Activated naive CD4-positive, alpha-beta T cell treated with Interleukin-2 at 50 U/mL for 16 hours (primary cell): ENCODE measurements at places on chromosomes 6 and 20.
A peak's percentile ranks its signal among the peaks of the same experiment; 100 is the strongest.

GRCh38 chr6:40302856-40303454, 284.2 kb downstream of the LRFN2 start:
- DNase-seq: no peak

GRCh38 chr20:32727683-32728082, 15.6 kb downstream of the COMMD7 start:
- no peak for DNase-seq

- DNase-seq: peak; percentile 54
Measured at GRCh38 chr6:90285611-90286381, 10.8 kb downstream of the BACH2 start.

GRCh38 chr6:113524826-113525225, 332.3 kb upstream of the MARCKS start:
- no peak for DNase-seq

DNA sequence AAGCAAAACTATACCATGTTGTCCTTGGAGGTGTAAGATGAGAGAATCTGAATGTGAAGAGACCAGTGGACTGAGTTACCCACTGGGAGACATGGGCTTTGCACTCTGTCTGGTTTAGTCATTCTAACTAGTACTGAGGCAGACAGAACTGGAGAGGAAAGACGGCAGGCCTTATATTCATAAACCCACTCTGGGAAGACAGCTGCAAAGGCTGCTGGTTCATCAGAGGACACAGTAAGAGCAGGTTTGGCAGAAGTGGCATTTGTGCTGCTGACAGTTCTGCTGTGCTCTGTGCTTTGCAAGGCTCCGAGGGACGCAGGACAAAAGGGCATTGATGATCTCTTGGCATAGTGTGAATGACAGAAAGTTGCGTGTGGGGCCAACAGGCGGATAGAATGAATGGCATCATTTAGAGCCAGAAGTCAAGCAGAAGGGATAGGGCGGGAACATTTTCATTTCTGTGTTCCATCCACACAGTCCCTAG, 142.3 kb upstream of the TENT5A start:
- no peak for DNase-seq

DNA sequence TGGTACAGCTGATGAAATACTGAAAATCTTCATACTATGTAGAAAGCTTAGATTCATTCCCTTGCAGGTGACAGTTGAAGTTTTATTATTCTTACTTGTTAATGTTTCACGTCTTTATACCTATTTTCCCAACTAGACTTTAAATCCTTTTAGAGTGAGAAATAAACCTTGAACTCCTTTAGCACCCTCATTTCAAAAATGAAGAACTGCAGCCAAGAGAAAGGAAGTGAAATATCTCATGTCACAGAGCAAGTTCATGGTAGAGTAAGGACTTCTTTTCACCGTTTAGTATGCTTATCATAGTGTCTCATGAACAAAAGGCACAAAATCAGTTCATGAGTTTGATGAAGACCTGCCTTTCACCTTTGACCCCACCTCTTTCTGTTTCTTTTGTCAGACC, 38.5 kb downstream of the ORC3 start:
- no peak for DNase-seq

DNA sequence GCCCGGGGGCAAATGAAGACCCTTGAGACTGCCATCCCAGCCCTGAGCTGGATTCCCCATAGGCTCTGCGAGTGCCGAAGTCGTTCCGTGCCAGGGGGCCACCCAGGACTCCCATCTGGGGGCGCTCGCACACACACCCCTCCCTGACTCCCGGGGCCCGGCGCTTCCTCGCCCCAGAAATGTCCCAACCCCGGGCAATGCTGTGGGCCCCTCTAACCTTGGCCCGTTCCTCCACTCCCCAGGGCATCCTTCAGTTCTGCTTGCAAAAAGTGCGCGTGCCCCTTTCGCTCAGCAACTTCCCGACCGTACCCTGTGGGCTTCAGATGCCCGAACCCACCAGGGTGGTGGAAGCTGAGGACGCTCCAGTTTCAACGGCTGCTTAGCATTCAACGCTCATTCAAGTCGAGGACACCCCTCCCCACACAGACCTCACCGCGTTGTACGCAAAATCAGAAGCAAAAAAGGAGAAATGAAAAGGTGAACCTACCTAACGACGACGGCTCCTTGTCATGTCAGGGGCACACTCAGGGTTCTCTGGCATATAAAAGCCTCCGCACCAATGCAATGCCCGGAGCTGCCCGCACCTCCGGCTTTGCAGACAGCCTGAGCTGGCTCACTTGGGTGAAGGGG, 25.3 kb downstream of the RIPOR2 start:
- DNase-seq: peak; percentile 35

GRCh38 chr6:51028276-51028675, 209.6 kb downstream of the TFAP2B start:
- DNase-seq: no peak

DNA sequence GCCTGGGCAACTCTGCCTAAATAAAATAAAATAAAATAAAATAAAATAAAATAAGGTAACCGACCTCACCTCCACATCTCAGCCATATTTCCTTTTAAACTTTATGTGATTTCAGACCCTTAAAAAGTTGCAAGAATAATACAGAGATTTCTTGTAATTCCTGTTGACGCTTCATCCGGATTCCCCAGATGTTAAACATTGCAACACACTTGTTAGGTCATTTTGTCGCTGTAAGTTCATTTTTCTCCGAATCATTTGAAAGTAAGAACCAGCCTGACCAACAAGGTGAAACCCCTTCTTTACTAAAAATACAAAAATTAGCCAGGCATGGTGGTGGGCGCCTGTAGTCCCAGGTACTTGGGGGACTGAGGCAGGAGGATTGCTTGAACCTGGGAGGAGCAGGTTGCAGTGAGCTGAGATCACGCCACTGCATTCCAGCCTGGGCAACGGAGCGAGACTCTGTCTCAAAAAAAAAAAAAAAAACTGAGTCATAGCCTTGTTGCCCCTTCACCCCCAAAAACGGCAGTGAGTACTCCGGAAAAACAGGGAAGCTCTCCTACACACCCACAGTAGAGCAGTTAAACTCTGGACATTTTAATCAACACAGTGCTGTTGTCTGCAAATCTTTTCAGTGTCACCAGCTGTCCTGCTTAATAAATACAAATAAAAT, 5.9 kb downstream of the PYGB start:
- no peak for DNase-seq

GRCh38 chr6:112029045-112029822, 24.7 kb upstream of the CCN6 start:
- DNase-seq: peak; percentile 75

DNA sequence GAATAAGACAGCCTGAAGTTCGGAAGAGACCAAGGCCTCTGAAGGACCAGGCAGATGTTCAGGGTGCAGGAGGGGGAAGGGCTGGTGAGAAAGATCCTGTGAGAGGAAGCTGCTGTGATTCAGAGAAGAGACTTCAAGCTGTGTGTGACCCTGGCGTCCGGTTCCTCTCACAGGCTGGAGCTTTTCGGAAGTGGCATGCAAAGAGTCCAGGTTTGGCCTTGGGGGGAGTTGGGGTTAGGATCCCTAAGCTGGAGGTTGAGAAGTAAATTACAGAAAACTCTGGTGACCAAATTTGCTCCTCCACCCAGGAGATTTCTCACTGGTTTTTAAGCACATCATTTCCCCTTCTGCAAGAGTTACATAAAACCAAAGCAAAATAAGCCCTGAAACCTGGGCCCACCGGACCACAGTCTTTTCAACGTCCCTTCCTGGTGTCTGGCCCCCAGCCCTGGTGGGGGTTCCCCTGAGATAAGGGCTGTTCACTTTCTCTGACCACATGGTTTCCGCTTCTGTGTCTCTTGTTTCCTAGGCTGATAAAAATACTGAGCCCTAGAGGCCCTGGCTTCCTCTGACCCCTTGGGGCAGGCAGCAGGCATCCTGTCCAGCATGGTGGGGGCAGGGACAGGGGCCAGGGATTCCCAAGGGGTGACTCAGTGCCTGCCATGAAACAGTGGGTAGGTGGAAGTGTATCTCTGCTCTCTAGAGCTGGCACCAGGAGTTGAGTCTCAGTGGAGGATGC, 12.0 kb upstream of the LTA start:
- peak; percentile 53 for DNase-seq

GRCh38 chr20:43821795-43822194, 92.9 kb upstream of the TOX2 start:
- DNase-seq: peak; percentile 27

- no peak for DNase-seq
Measured at GRCh38 chr6:11793277-11793676, 14.7 kb upstream of the ADTRP start.

DNA sequence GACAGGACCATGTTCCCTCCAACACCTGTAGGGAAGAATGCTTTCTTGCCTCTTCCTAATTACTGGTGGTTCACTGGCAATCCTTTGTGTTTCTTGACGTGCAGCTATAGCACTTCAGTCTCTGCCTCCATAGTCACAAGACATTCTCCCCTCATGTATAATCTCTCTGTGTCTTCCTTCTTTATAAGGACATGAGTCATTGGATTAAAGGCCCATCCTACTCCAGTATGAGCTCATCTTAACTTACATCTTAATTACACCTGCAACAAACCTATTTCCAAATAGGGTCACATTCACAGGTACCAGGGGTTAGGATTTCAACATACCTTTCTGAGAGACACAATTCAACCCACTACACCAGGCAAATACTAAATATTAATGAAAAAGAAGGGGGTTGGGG, 213.6 kb downstream of the RNGTT start:
- no peak for DNase-seq

DNA sequence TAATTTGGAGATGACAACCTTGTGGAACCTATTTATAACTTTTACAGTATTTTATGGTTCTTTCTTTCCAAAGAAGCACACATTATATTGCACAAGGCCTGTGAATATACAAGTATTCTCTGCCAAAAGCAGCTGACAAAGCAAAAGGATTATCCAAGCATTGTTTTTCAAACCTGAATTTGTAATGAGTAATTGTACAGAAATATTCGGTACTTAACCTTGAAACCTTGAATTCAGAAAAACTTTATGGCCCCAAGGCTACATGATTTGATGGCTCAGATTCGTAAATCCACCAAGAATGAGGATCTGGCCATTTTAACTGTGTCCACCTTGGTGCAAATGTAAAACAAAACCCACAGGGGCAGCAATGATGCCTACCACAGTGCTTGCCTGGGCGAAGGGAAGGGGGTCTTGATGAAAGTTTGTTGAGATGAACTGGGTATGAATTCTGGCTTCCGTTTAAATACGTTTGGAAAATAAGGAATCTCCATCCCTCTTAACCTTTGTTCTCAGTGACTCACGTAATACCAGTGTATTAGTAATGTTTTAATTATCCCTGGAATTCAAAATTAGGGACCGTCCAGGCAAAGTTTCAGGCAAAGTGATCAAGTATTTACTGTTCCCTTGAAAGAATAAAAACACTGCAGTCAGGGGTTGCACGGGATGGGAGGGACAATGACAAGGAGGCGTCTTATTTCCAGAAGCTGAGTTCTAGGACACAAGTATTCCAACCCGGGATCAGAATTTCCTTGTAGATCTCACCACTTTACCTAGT, 2.7 kb upstream of the RBM24 start:
- no peak for DNase-seq

DNA sequence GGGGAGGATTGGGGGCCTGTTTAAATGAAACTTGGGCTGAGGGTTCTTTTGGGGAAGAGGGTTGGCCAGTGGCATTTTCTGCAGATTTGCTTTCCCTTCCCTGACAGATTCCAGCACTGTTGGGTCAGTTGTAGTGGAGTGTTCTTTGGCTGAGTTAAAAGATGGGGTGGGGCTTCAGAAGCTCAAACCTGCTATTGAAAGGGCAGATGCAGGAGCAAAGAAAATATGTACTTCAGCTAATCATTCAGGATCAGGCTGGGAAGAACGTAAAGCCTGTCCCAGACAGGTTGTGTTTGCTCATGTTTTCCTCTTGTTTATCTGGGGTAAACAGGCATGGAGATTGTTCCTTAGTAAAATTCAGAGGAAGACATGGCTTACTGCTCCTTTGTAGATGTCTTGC, 2.5 kb downstream of the SASH1 start:
- DNase-seq: no peak

GRCh38 chr20:47161411-47161810, 195.1 kb downstream of the ZMYND8 start:
- no peak for DNase-seq

DNA sequence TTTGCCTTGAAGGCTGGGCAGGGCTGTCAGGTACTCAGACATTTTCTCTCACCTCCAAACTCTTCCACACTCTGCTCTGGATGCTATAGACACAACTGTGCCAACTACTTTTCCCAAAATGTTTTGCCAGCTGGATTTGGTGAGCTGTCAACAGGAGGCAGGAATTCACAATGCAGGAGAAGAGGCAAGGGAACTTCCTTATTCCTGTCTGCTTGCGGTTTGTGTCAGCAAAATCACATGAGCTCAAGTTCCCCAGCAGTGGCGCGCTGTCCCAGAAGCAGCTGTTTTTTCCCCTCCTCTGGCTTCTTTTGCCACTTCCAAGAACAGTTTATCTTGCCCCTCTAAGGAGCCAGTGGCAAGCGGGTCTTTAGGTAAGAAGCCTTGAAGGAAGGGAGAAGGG, 608.2 kb downstream of the PRKN start:
- DNase-seq: no peak

DNA sequence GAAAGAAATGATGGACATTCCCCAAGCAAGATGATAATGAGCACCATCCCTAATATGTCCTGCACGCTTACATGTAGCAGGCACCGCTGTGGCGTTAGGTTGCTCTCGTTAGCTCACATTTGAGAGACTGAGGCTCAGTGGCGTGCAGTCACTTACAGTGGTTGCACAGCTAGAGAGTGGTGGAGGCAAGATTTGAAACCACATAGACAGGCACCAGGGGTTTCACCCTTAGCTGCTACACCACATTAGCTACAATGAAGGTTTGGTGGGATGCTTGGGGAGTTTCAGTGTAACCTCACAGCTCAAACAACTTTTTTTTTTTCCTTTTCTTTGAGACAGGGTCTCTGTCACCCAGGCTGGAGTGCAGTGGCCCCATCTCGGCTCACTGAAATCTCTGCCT, 3.7 kb downstream of the COX4I2 start:
- no peak for DNase-seq

GRCh38 chr6:169854083-169854725, 102.8 kb downstream of the ERMARD start:
- no peak for DNase-seq

DNA sequence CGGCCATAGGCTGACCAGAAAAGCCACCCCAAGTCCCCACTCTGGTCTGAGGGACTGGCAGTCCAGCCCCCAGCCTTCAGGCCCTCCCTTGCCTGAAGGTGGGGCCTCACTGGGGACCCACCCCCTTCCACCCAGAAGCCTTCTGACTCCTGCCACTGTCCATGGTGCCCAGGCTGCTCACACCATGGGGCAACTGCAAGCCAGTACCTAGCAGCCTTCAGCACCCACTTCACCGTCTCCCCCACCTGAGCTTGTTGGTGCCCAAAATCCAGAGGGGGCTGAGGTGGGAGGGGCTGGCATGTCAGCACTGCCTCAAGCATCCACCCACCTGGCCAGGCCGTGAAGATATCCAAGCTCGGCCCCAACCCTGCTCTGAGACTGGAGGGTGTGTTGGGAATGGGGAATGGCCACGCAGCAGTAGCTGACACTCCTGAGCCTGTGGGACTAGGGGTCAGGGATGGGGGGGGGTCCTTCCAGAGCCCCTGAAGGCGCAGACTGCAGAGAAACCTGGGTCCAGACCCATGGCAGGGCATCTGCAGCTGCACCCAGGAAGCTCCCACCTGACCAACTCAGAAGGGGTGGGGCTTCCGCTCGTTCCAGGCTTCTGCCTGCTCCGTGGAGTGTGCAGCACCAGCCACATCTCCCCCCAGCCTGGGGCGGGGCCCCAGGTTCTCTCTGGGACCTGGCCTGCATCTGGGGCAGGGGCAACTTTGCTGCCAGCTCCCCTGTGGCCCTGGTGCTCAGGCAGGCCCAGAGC, 942.1 kb upstream of the EPHA7 start:
- no peak for DNase-seq
